ENCODE measurements at places on chromosomes 7 and 10.
A peak's percentile ranks its signal among the peaks of the same experiment; 100 is the strongest.

- no peak for DNase-seq
Observed at GRCh38 chr10:17426263-17426750, 28.1 kb downstream of the ST8SIA6 start.

DNA sequence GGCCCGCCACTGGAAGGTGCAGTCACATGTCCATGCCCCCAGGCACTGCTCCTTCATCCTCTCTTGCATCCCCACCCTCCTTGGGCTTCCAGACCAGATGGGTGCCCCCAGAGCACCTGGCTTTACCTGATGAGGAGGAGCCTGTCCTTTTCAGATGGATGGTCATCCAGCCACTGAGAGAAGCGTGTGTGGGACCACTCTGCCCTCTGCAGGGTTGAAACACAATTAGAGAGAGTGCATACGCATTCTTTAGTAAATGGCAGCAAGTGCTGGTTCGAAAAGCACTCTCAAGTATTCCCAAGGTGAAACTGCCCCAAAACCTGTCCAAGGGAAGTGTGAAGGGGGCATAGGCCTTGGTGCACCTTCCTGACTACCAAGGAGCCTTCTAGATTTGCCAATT is 41.6 kb downstream of the HBP1 start:
- DNase-seq: no peak

- DNase-seq: no peak
Observed at GRCh38 chr7:94055963-94056362, 51.8 kb upstream of the BET1 start.

GRCh38 chr7:112226701-112227276 is 20.3 kb downstream of the ZNF277 start:
- DNase-seq: no peak

GRCh38 chr7:90594751-90595317 is 1.3 kb upstream of the CDK14 start:
- DNase-seq: peak; percentile 67

DNA sequence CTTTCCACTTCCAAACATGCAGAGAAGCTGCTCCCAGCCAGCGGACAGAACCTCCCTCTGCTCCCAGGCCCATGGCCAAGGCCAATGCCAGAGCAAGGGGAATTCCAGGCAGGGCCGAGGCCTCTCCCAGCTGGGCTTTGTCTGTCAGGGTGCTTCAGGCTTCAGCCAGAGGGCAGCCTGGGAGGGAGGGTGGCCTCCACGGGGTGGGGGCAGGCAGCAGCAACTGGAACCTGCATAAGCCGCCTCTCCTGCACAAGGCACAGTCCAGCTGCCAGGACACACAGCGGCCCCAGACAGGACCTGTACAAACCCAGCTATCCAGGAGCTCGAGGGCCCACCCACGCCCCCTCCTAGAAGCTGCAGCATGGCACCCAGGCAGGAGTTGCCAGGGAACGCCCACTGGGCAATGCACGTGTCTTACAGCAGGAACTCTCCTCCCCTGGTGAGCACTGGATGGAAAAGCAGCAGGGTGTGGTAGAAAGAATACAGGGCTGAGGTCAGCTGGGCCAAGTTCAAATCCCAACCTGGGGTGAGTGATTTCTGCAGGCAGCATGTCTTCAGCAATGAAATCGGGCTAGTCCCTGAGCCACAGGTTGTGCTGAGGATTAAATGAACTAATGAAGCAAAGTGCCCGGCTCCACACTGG is 7.6 kb downstream of the FAM53B start:
- peak; percentile 56 for DNase-seq

- no peak for DNase-seq
Observed at GRCh38 chr7:142646386-142647140, 102.7 kb upstream of the PRSS1 start.

DNA sequence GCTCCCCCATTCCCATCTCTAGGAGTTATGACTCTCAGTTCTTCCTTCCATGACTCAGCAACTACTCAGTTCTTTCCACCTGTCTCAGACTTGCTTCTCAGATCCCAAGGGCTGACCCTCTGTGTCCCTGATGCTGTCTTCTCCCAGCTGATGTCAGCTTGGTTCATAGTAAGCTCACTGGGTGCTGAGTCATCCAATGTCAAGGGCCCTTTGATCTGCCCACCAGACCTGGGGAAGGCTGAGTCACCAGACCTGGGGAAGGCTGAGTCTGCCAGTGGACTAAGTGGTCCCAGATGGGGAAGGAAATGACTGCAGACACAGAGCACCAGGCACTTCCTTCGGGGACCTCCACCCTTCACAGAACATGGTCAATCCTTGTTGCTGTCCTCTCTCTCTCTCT is 76.1 kb upstream of the ZEB1 start:
- DNase-seq: peak; percentile 64

DNA sequence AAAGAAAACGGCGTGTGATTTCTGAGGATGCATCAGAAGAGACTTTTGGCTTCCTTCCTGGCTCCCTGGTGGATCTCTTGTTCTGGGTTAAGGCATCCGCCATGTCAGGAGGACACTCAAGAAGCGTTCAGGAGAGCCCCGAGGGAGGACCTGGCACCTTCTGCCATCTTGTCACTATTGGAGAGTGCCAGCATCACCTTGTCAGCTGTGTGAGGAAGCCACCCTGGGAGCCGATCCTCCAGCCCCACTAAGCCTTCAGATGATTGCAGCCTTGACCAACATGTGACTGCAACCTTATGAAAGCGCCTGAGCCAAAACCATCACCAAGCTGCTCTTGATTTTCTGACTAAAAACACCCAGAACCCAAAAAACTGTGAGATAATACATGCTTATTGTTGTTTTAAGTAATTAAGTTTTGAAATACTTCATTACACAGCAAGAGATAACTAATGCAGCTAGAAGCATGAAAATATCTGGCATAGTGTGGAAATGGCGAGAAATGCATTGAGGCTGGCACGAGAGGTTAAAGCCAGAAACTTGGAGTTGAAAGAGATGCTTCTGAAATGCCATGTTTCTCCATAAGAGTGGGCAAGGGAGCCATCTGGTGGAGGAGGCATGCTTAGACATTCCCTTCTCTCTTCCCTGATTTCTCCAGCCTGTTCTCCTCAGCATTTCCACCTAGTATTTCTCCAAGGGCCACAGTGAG is 5.4 kb upstream of the ZFYVE27 start:
- DNase-seq: peak; percentile 88

- DNase-seq: no peak
Observed at GRCh38 chr7:23345601-23346000, 46.5 kb downstream of the MALSU1 start.

GRCh38 chr10:72702868-72703581 is 11.1 kb downstream of the MCU start:
- DNase-seq: no peak

DNA sequence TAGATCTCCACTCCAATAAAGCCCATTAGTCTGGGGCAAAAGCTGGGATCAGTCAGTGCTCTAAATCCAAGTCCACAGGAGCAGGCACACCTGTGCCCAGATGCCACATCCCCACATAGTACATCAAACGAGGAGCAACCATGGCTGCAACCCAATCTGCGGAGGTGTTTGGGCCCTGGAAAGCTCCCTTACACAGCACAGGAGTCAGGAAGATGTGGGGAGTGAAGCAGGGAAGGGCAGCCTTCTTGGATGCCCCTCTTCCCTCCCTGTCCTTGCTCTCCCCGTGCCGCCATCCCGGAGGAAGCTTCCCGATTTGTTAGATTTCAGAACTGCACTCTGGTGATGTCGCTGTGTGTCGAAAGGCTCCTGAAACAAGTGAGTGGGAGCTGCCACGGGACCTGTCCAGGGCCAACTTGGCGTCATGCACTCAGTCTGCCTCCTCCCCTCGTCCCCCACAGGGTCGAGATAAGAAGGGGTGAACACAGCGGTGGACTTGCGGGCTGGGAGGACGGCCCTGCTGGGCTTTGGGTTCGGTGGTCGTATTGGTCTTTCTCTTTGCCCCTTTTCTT is 230.6 kb upstream of the GRB10 start:
- no peak for DNase-seq

GRCh38 chr10:66277481-66277880 is 648.4 kb upstream of the LRRTM3 start:
- DNase-seq: no peak

DNA sequence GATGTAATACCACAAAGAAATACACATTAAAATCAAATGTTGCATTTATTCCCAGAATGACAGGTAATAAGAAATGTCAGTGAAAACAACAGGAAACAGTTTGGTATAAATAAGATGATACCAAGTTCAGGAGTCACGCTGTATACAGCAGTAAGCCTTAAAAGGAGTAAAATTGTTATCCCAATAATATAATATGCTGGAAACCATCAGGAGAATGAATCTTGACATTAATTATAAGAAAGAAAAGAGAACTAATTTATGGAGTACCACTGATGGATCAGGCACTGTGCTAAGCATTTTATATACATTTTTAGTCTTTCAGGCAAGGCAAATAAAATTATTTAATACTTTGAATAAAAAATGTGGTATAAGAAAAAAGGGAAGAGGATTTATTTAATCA is 27.6 kb downstream of the PRKAR2B start:
- no peak for DNase-seq
